ENCODE measurements at places on chromosomes 5 and 9.

DNA sequence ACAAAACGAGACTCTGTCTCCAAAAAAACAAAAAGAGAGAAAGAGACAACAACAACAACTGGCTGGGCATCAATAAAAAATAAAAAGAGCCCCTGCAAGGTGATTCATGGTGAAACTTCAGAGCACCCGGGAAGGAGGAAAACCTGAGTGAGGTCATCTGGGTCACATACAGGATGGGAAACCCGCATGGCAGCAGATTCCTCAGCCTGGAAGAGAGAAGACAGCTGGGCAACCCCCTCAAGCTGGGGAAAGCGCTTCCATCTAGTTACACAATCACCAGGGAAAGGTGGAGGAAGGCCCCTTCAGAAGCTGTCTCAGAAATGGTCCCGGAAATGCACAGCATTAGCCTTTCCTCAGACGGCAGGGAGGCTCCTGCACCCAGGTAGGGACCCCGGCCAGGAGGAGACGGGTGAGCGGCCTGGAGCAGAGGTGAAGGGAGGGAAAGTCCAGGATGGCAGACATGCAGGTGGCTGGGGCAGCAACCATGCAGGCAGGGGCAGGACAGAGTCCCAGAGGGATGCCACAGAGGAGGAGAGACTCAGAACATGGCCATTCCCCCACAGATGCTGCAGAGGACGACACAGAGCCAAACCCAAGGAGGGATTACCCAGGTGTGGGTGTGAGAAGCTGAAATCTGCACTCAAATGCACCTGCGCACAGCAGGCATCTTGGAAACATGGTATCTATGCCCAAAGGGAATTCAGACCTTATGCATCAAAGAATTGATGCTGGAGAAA lies 29.4 kb downstream of the CAMSAP1 start:
- DNase-seq, result no peak

DNA sequence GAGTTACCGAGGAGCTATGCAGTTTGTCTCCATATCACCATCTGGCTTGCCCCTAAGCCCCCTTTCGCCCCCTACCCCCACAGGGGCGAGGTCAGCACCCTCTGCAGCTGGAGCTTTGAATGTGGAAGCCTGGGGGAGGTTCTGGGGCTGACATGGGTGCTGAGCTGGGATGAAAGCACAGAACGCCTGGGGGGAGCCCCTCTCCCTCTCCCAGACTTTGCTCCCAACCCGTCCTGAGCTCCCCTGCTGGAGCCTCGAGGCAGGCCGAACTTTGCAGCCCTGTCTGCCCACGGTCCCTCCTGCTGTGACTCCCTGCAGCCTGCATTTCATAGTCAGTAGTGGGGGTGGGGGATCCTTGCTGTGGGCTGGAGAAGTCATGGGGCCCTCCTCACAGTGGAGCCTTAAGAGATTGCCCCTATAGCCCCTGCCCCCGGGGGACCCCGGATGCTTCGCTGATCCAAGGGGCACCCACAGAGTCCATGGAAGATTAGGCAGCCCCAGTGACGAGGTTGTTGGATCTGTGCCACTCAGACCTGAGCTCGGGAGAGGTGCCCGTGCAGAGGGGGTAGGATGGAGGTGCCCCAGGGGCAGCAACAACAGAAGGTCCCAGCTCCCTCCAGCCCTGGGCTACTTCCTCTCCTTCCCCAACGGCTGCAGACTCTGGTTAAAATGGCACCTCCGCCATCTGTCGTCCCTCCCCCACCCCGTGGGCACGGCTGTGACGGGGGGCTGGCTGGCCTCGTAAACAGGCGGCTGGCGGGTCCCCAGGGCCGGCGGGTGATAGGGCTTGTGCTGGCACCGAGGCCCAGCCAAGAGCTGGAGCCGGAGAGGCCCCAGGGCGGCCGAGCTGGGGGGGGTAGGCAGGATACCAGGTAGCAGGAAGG lies 162.0 kb downstream of the C9orf50 start:
- DNase-seq, result peak; percentile 60

GRCh38 chr9:15294604-15295003 lies 12.4 kb downstream of the TTC39B start:
- DNase-seq, result no peak

DNA sequence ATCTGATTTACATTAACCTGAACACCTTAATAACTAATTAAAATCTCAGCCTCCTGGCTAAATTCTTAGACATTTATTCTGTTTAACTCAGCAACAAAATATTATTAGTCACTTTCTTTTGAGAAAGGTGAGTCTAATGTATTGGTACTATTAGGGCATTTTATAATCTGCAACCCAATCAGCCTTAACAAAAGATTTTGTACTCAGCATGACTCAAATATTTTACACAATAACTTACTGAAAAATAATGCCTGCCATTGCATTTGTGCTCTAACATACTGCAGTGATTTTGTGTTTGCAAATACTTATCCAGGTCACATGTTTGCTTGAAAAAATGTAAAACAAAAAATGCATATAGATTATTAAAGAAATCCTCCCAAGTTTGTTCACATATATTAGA lies 1129.9 kb downstream of the TAF11L14 start:
- no peak for DNase-seq

DNA sequence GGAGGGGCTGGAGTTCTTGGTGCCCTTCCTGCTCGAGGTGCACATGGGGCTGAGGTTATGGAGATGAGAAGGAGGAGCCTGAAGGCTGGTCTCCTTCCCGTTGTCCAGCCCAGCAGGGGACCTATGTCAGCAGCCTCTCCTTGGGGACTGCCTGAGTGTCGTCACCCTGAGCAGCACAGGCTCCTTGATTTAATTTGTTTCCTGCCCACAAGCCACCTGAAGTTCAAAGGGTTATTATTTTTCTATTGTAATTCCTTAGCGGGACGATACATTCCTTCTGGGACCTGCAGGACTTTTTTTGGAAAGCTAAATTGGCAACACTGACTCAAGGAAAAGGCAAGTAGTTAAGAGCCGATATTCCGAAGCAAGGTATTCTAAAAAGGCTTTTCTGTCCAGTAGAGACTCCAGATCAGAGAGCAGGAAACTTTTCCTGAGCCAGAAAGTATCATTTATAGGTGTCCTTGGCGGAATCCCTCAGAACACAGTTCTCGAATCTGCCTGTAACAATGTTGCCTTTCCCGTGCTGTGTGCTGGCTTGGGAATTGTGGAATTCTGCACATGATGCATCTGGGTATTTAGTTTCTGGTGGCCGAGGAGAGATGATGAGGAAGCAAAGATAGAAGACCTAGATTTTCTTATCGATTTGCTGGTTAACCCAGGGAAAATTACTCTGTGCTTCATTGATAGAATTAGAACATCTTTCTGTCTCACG lies 55.4 kb downstream of the ARHGAP26 start:
- no peak for DNase-seq

GRCh38 chr5:17477043-17477442 lies 21.0 kb upstream of the TAF11L2 start:
- DNase-seq, result no peak

DNA sequence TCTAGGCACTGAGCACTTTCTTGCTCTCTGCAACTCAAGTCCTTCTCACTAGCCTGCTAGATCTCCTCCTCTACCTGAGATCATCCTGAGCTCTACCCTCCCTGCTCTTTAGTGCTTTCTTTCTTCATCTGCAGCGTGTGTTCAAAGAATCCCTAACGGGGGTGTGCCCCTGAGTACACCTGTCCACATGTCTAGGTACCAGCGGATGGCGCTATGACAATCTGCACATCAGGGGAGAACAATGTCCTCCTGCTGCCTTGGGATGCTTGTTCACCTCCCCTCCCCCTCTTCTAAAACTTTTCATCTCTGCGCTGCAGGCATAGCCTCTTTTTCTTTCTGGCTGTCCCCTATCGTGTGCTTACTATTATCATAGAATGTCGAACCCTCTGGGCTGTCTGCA lies 42.7 kb downstream of the PTPN3 start:
- DNase-seq, result no peak

DNA sequence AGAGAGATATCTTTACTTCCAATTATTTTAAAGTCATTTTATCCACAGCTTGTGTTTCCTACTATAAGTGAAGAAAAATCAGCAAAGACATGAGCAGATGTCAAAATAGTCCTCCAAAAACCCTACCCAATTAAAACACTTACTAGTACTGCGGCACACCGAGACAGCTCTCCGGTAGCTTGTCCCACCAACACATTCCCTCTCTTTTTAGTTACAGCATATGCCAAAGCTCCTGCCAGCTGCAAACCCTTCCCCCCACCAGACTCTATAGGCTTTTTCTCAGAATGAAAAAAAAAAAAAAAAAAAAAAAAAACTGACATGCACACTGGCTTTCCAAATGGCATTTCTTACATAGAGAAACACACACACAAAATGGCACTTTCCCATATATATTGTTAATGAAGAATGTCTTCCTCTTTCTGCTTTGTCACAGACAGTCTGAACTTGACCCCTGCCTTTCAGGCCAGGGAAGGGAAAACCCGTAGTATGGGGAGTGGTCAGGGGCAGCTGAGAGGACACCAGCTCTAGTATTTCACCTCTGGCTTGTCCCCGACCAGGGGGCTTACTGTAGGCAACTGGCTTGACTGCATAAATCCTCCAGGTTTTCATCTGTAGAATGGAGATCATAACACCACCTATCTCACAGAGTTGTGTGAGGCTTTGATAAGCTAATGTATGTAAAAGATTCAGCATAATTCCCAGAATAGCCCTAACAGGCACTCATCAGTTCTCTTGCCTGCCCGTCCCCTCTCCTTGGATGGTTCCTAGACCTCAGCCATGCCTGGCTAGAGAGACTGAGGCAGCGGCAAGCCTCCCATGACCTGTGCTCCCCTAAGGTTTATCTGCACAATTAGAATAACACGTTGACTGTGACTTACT lies 233.6 kb downstream of the CRB2 start:
- no peak for DNase-seq

GRCh38 chr9:124914753-124915405 lies 26.0 kb downstream of the GOLGA1 start:
- no peak for DNase-seq

- peak; percentile 79 for DNase-seq
Measured at GRCh38 chr9:33374634-33375237, 27.6 kb downstream of the AQP7 start.

GRCh38 chr5:32708949-32709348 lies 2.2 kb upstream of the NPR3 start:
- DNase-seq, result no peak

DNA sequence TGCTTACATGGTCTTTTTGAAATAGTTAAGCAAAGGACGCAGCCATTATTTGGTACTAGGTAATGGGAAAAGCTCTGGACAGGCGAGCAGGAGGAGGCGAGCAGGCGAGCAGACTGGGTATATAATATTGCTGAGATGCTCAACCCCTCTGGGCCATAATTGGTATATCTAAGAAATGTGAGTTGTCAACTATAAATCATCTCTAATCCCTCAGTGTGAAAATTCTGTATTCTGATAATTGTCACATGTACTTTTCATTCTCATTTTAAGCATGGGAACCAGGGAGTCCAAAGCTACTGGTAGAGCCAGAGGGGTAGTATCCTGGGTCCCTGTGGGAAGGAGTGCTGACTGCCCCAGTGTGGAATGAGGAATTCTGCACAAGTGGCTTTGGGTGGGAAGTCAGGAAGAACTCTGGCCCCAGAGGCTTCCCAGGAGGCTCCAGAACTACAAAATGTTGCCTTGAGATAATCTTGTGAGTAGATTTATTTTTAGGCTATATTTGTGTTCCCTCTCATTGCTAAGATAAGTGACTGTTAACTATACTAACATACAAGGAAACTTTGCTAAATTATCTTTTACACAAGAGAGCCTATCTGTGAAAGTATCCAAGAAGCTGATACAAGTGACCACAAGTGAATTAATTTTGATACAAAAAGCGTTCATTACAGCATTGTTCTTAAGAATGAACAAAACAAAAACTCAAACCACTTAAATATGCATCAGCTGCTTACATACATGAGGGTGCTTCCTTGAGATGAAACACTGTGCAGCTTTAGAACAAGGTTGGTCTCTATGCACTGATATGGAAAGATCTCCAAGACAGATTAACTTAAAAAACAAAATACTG lies 70.5 kb upstream of the TNFAIP8 start:
- DNase-seq, result no peak

DNA sequence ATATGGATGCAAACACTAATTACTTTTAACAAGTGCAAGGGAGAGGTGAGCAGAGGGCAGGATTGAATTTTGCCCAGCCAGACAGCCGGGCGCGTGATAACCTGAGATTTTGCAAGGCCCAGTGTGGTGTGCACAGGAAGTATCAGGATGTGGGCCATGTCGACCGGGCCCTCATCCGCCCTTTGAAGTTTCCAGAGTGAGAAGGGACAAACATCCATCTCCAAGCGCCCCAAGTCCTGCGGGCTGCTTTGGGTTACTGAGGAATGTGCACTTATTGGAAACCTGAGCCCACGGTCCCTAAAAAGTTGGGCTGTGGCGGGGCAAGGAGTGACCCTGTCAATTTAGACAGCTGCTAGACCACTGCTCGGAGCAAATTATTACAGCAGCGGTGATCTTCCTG lies 272.2 kb upstream of the IRX2 start:
- DNase-seq, result no peak

GRCh38 chr5:148401604-148402003 lies 17.8 kb downstream of the FBXO38 start:
- DNase-seq, result no peak

GRCh38 chr5:110973510-110973909 lies 98.0 kb upstream of the TSLP start:
- no peak for DNase-seq

DNA sequence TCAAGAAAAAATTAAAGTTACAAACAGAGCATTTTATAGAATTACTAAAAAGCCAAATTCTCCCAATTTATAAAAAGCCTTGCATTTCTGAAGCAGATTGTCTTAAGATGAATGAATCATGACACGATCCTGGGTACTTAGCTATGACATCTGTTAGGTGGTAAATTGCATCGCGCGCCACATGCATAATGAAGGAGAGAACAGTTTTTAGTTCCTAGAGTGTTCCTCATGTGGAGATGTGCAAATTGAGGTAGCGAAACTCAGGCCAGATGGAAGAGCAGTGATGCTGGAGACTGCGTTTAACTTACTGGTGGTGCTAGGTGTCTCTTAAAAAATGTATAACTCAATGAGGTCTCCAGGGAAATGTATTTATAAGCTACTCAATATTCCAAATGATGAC lies 516.1 kb downstream of the EFNA5 start:
- DNase-seq, result no peak

- peak; percentile 38 for DNase-seq
Measured at GRCh38 chr5:14676320-14676719, 11.8 kb downstream of the OTULIN start.

- no peak for DNase-seq
Measured at GRCh38 chr5:42390115-42390514, 33.1 kb upstream of the GHR start.

DNA sequence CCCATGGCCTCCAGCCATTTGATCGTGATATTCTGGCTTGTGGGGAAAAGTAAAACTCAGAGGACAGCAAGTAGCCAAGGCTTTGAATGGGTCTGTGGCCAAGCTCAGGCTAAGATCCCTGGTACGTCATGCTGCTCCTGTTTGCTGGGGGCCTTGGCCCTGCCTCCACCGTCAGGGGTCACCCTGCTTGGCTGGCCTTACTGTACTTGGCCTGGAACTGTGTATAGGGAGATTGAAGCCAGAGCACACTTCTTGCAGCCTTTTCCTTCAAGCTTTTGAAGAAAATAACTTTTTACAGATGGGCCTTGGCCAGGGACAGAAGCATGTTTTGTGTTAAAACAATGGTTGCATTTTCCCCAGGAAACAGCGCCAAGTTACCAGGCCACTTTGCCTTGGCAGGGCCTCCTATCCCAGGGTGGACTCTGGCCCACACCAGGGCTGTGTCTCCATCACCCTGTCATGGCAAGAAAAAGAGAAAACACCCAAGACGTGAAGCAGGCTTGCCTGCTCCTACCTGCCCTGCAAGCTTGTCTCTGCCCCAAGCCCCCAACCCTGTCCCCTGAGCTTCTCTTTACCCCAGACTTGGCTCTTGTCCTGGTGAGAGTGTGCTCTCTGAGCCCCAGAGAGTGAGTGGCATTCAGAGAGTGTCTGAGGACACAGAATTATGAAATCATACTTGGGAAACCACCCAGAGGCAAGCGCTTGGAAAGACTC lies 286.9 kb downstream of the GADD45G start:
- no peak for DNase-seq
